DMS153 (cell line): ENCODE measurements at places on chromosomes 1 and 21.

DNA sequence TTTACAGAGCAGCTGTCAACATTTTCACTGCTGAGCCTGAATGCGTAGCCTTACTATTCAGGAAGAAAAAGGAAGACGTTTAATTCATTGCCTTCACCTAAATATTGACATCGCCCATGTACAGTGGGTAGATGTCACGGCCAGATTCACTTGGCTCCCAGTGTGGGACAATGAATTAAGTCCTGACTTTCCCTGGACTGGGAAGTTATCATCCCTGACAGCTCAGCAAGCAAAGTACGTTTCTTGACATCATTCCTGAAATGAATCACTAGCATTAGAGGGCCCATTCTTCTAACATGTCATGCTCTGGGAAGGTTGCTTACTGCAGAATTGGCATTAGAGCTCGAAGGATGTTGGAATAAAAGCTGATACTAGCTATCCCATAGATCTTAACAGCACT is 37.8 kb downstream of the LRRC53 start:
- DNase-seq = no peak

- DNase-seq = peak; percentile 16
Observed at GRCh38 chr1:3491291-3492246, 37.1 kb downstream of the ARHGEF16 start.

DNA sequence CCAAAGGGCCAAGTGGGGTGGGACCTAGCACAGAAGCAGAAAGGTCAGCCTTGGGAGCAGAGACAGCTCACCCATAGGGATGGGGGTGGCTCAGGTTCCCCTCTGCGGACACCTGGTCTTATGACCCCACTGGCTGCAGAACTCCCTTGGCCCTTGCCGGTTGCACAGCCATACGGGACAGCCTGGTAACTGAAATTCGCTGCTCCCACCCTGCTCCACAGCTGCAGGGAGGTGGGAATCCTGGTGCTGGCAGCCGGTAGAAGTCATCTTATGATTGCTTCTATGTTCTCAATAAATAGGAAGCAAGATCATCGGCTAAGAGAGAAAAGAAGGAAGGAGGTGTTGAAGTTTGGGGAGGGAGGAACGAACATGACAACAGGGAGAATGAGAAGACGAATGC is 64.1 kb downstream of the HLCS start:
- no peak for DNase-seq

- no peak for DNase-seq
Observed at GRCh38 chr1:206674236-206674635, 10.5 kb upstream of the MAPKAPK2 start.

DNA sequence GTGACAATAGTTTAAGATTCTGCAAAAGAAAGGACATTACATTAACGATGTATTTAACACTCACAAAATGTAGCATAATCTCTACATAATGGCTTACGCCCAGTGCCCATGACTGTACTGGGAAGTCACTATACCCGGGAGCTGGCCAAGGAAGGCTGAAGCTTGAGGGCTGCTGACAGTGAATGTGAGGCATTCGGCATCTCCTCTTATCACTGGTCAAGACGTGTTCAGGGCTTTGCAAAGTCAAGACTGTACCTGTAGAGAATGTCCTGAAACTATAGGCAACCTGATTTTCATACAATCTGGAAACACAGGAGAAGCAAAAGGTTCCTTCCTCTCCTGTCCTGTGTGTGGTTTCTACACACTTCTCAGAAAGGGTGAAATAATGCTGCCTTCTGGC is 12.7 kb upstream of the IFNGR2 start:
- DNase-seq = no peak

- DNase-seq = no peak
Observed at GRCh38 chr1:20657024-20657423, 4.1 kb downstream of the DDOST start.

DNA sequence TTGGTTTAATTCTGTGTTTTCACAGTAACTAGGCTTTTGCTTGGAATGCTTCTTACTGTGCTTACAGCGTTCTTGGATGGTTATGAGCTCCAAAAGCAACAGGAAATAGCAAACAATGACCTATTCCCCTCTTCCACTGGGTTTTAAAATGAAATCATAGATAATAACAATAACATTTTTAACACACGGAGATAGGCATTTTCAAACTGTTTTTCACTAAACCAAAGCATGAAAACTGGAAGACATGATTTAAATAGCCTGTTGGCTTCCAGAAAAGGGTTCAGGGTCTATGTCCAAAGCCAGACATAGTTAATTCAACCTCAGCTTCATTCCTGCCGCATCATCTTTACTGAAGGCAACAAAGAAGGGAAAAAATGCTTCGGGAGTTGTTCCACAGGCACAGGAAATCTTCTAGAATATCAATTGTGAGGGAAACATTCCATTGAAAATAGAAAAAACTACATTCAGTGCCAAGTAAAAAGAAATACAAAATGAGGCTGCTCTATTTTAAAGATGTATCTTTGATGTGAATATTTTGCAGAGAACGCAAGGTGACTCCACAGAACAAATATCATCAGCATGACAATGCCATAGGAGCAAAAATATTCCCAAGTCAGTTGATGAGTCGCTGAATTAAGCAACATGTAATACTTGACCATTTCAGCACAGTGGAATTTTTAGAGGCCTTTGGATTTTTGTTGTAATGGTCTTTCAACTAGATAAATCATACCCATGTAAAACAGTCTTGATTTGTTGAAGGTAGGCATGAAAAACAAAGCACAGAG is 80.7 kb downstream of the NID1 start:
- no peak for DNase-seq

DNA sequence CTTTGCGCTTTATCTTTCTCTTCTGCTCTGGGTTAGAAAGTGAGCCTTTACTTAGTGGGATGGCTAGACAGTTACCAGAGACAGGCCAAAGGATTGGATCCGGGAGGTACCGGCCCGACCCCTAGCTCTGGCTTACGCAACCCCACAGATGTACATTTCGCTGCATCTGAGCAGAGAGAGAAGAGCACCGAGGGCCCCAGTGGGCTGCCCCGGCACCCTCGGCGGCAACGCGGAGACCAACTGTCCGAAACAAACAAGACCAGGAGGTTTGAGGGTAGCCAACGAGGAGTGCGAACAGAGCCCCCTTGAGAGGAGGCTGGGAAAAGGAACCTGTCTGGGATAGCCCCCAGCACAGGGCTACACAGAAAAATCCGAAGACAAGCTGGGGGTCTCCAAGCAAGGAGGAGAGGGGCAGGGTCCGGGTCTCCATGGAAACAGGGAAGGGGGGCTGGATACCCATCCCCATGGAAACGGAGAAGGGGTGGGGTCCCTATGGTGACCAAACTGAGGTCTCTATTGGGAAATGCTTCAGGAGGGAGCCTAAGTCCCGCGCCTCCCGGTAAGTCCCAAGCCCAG is 373 bp downstream of the MTF1 start:
- DNase-seq = no peak

DNA sequence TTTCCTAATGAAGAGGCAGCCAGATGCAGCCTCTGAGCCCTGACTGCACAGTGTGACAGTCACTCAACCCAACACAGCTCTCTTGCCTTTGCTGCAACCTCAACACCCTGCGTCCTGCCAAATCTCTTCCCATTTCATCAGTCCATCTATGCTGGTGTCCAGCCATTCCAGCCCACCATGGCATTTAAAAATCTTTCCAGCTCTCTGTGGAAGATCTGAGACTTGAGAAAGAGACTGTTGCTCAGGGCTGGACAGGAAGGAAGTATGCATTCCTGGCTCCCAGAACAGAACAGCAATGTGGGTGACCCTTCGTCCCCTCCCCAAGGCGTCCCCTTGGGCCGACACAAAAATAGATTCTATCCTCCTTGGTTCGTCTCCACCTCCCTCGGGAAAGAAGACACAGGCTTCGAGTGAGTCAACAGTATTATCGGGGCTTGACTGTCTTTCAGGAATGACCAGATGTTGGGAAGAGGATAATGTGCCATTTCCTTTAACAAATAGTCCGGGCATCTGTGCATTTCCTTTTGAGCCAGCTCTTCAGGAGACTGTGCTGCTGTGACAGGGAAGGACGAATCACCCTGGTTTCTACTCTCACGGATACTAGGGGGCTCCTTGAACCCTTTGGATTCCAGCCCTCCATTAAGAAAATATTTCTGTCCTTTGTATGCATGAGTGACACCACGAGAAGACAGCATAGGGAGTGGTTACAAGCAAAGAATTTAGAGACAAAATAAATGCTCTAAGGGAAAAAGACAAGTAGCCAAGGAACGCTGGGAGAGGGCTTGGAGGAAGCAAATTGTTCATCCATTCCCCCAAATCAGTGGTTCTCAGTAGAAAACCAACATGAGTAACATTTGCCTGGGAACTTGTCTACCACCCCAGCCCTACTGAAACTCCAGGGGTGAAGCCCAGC is 111.4 kb upstream of the CDC42BPA start:
- DNase-seq = peak; percentile 42

- DNase-seq = peak; percentile 41
Observed at GRCh38 chr1:156693848-156694689, 11.3 kb downstream of the CRABP2 start.

DNA sequence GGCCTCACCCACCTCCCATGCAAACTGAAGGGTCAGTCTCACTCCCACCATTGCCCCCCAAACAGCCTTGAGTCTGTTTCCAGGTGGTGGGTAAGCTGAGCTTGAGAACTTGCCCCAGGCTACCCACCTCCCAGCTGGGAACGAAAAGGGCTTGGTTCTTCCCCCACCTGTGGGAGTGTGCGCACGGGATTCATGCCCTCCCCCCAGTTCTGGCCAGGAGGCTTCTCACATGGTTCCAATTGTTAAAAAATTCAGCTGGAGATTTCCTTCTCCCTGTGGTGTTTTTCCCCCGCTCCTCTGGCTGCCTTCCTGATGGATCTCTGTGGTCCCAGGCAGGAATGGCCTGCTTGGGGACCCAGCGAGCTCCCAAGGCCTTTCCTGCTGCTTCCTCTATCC is 81.8 kb upstream of the C21orf91 start:
- no peak for DNase-seq

GRCh38 chr1:156217871-156218270 is 5.1 kb downstream of the PMF1 start:
- DNase-seq = no peak

DNA sequence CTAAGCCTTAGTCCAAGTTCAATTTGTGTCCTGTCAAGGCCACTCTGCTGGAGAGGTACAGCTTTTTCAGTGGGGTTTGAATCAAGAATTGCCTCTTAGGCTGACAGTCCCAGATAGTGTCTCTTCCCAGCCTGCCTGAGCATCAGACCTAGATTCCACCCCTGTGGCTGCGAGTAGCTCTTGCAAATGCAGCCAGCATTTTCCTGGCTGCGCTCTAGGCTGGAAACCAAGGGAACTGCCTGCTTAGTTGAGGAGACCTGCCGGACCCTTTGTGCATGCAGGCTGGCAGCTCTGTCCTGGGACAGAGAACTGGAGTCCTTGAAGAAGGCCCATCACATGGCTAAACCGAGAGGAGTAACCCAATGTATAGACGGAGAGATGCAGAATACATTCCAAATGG is 293.7 kb downstream of the PCP4 start:
- no peak for DNase-seq

- no peak for DNase-seq
Observed at GRCh38 chr21:26784974-26785373, 60.2 kb downstream of the ADAMTS1 start.

- DNase-seq = no peak
Observed at GRCh38 chr1:223639331-223639749, 26.2 kb downstream of the CAPN8 start.
